Renal pelvis (tissue), 12 donors: ENCODE measurements at places on chromosomes 3 and 15. TPM values are rescaled to one million over a fixed set of nuclear protein-coding genes. Genes with fewer than 3 reads are reported as not detected.

DNA sequence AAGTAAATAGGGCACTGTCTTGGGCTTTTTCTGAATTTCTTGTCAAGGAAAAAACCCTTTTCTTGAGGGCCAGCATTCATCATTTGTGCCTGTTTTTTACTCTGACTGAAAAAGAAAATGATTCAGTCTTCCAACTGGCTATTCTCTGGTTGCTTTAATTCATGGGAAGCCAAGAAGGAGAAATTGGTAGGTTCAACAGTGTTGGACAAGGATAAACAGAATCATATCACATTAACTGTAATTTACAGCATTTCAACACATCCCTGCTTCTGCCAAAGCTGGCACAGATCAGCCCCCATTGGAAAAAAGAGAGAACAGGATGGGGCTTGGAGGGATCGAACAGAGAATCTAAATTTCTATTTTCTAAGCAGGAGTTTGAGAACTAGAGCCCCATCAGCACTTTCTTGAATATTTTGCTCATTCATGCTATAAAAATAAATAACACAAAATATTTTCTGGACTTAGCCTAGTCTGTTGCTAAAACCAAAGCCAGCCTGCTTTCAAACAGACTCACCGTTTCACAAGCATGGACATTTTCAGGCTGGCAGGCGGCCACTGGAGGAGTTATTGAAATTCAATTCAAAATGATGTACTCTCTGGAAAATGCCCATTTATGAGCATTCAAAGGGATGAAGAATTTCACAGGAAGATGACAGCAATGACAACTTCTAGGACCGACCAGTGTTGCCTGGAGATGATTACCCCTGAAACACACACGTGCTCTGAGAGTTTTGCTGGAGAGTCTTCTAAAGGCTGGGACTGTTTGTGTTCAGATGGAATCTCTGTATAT lies 181.2 kb downstream of the WNT5A start:
- DNase-seq: no peak

The RAB7A gene
- 259 TPM for polyA plus RNA-seq

- no peak for DNase-seq
These were observed 35.9 kb upstream of the ZBTB38 start for GRCh38 chr3:141332416-141332815.

- no peak for DNase-seq
These were observed 291.9 kb downstream of the IGSF11 start for GRCh38 chr3:118742760-118743159.

DNA sequence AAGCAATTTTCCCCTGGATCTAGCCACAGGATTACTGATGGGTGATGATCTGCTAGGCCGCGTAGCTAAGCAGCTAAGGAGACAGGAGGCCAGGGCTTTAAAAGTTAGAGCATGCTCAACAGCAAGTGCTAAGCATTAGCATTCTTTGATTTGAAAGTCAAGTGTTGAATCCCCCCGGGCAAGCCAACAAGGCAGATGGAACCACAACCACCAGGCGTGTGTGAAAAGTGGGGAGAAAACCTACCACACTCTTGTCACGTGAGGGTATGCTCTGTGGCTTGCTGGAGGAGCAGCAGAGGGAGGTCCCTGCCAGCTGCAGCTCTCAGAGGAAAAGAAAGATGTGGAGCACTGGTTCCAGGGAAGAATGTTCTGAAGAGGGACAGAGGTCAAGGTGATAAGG lies 20.9 kb downstream of the SLC51A start:
- DNase-seq: no peak

The SH3GL3 gene
- polyA plus RNA-seq: 10.4 TPM

- DNase-seq: no peak
These were observed 46.2 kb upstream of the PRTG start for GRCh38 chr15:55789066-55789660.

DNA sequence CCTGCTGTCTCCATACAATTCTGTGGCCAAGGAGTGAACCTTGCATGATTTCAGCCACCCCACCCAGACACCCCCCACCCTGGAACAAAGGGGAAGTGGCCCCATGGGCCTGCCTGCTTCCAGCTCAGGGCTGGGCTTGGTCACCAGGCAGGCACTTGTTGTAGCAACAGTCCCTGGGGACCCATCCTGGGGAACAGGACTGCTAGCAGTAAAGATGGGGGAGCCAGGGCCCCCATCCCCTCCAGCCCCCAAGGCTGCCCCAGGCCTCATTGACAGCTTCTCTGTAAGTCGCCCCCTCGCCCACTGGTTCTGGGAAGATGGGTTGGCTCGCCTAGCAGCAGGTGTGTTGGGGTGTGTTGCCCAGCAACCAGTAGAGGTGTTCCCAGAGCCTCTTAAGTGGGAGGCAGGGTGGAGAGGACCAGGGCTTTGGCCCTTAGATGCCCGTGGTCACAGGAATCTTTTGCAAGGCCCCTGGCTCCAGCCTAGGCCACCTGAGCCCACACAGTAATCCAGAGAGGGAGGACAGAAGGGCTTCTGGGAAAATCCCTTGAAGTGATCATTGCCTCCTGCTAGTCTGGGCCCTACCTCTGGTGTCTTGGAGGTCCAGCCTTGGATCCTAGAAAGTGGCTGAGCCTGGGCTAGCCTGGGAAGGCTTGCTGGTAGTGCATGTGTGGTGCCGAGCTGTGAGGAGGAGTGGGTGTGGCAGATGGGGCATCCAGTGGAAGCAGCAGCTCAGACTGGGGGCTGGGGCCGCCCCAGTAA lies 48.9 kb downstream of the CYP11A1 start:
- DNase-seq: no peak

DNA sequence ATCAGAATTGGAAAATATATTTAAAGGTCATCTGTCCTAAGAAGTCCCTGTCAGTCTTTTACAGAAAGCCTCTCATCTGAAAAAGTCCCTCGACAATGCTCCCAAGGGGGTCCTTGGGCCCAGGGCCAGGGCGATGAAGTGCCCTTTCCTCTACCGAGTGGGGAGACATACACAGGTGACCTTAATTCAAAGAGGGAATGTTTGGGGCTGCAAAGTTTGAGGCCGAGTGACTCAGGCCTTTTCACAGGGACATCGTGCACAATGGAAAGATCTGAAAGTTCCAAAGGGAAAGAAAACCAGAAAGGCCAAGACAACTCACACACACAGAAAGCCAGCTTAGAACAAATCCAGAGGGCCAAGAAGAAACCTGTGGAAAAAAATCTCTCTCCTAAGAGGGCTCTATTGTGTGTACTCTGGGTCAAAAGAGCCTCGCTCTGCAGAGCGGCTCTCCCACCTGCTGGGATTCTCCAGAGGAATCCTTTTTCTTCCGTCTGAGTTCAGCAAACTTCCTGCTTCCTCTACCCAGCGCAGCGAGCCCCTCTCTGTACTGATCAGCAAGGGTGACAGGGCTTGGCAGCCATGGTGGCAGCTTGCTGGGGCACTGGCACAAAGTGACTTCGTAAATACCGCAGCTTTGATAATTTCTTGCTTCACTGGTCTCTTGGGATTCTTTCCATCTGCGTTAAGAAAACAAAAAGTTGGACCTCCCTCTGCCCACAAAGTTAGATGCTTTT lies 259.1 kb downstream of the OPA1 start:
- DNase-seq: peak; percentile 42

DNA sequence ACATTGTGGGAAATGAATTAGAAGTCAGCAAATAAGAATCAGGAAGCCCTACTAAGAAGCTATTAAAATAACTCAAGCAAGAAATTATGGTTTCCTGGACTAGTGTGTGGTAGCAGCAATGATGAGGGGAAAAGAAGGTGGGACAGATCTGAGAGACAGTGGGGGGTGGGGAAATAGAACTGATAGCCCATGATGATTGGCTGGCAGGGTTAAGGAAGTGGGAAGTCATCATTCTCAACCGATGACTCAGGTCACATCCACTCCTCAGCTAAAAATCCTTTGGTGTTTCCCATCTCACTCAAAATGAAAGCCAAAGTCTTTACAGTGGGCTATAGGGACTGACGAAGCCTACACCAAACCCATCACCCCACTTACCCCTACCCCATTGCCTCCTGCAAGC lies 153.9 kb upstream of the ARHGEF26 start:
- no peak for DNase-seq

GRCh38 chr3:20510396-20510795 lies 324.4 kb upstream of the SGO1 start:
- no peak for DNase-seq

- DNase-seq: no peak
These were observed 239.3 kb downstream of the IL5RA start for GRCh38 chr3:2870724-2871333.

GRCh38 chr15:54550954-54551353 lies 572.7 kb downstream of the UNC13C start:
- DNase-seq: no peak

The AGTR1 gene
- polyA plus RNA-seq: 17.7 TPM

The ANKRD63 gene
- polyA plus RNA-seq: 0.40 TPM

- DNase-seq: no peak
These were observed 274.0 kb downstream of the BBX start for GRCh38 chr3:107796791-107797190.

DNA sequence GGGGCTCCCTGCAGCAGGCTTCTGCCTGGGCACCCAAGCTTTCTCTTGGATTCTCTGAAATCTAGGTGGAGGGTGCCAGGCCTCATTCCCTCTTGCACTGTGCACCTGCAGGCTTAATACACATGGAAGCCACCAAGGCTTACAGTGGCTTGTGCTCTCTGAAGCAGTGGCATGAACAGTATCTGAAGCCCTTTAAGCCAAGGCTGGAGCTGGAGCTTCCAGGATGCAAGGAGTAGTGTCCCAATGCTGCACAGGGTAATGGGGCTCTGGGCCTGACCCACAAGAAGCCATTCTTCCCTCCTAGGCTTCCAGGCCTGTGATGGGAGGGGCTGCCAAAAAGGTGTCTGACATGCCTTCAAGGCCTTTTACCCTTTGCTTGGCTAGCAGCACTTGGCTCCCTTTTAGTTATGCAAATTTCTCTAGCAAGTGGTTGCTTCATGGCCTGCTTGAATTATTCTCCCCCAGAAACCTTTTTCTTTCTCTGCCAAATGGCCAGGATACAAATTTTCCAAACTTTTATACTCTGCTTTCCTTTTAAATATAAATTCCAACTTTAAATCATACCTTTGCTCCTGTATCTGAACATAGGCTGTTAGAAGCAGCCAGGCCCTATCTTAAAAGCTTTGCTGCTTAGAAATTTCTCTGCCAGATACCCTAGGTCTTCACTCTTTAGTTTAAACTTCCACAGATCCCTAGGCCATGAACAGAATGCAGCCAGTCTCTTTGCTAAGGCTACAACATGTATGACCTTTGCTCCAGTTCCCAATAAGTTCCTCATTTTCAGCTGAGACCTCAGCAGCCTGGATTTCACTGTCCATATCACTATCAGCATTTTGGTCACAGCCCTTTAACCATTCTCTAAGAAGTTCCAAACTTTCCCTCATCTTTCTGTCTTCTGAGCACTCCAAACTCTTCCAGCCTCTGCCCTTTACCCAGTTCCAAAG lies 201.1 kb upstream of the LRRFIP2 start:
- DNase-seq: no peak

DNA sequence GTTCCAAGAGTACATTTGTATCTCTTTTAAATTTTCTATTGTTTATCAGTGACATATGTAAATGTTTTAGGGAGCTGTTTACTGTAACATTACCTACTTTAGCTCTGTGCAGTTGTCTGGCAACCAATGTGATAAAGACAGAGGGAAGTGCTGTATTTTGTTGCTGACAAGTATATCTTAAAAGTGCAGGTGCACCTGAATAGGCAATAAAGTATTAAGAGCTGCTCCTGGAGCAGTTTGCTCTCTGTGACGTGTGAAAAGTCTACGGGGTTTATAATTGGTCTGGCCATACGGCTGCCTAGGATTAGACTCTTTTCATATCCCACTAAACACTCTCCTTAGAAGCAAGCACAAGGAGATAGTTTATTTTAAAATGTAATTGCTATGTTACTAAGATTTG lies 178.3 kb downstream of the IGF1R start:
- no peak for DNase-seq

GRCh38 chr3:111765136-111765535 lies 93.9 kb upstream of the PHLDB2 start:
- no peak for DNase-seq

- DNase-seq: no peak
These were observed 22.6 kb upstream of the DUSP7 start for GRCh38 chr3:52078781-52079560.

DNA sequence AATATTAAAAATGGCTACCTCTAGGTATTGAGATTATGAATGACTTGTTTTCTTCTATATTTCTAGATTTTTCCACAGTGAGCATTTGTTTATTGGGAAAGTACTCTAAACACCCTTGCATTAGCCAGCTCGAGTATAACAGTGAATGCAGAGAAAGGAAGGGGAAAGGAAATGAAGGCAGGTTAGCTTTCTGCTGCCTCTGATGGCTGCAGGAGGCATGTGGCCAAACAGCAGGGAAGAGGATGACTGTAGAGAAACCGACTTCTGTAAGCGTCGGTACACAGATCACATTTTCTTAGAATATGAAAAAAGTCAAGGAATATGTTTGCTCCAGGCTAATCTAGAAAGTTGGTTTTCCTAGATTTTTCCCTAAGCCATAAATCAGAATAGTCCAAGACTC lies 19.8 kb downstream of the GNB5 start:
- no peak for DNase-seq

- no peak for DNase-seq
These were observed 207.5 kb downstream of the RPLP1 start for GRCh38 chr15:69660114-69660513.

GRCh38 chr15:34366271-34367065 lies 528 bp downstream of the LPCAT4 start:
- peak; percentile 67 for DNase-seq

GRCh38 chr3:70149714-70150400 lies 150.3 kb downstream of the SAMMSON start:
- no peak for DNase-seq

- no peak for DNase-seq
These were observed 18.6 kb upstream of the AADAC start for GRCh38 chr3:151795276-151795675.

DNA sequence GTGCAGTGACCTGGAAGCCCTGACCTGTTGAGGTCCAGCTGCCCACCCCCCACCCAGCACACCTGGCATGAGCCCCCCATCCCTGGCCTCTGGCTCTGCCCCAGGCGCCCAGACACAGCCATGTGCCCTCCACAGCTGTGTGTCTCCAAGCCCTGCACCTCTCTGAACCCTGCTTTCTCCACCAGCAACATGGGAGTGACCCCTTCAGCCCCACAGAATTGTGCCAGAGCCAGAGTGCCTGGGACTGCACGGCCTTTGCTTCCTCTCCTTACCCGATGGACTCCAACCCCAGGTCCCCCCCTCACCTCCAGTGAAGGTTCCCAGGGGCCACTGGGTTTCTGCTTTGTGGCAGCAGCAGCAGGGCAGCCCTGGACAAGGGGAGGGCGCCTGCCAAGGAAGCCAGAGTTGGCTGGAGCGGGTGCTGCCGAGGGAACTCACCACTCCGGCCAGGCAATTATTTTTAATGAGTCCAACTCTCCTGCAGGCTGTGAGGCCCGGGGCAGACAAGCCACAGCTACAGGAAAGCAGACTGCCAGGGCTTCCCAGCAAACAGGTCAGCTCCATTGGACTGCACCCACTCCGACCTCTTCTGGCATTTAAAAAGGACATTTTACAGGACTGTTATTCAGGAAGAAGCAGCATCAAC lies 24.1 kb downstream of the PRR20G start:
- DNase-seq: no peak

DNA sequence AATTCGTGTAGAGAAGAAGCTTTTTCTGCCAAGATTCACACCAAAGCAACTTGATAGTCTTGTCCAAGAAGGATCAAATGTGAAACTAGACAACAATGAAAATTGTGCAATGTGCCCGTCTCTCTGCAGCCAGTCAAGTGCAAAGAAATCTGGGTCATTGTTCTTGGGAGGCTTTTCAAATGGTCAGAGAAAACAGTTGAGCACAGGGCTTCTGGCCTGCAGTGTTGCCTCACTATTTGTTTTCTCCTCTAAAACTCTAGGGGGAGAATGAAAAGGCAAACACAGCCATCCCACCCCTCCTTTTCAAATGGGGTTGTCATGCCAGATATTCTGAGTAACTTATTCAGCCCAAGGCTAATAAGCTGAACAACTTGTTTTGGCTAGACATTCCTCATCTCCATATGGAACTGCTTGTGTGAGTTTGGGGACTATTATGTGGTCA lies 417.6 kb upstream of the CDIN1 start:
- DNase-seq: no peak
